ENCODE measurements at places on chromosomes 5 and 9.

DNA sequence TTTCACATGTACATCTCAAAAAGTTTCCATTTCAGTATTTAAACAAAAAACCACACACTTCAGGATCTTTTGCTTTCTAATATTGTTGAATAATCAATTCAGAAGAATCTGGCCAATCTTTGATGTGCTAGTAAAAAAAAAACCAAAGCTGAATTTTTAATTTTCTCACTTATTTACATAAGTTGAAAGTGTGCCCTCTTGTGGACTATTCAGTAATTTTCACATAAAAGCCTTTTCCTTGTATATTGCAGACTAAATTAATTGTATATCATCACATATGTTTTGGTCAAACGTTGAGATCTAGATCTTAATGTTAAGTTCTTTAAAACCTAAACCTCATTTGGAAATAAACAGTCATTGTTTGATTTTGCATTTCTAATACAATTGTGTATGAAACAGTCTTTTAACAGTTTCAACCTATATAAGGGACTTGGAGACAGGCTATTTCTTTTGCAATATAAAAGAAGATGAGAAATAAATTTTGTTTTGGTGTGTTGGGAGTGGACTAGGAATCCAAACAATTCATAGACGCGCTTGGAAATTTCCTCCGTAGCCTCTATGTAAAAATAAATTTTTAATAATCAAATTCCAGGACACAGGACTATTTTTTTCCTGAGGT, 68.1 kb downstream of the NIPBL start:
- peak; percentile 24 for DNase-seq

DNA sequence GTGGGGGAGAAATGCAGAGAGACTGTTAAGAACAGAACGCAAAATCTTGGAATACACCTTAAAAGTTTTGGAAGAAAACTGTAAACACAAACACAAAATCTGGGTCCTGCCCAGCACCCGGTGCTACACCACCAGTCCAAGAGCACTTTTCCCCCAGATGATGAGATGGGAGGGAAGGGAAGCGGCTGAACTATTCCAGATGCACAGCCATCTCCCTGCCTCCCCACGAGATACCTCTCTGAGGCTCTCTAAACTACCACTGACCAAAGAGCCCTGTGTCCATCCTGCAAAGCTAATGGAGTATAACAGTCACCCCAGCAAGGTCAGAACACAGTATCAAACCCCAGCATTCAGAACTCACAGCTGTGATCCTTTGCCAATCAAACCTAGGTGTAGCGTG, 8.0 kb downstream of the SPARC start:
- DNase-seq = no peak

- no peak for DNase-seq
Observed at GRCh38 chr5:153782589-153783361, 255.9 kb downstream of the FAM114A2 start.

DNA sequence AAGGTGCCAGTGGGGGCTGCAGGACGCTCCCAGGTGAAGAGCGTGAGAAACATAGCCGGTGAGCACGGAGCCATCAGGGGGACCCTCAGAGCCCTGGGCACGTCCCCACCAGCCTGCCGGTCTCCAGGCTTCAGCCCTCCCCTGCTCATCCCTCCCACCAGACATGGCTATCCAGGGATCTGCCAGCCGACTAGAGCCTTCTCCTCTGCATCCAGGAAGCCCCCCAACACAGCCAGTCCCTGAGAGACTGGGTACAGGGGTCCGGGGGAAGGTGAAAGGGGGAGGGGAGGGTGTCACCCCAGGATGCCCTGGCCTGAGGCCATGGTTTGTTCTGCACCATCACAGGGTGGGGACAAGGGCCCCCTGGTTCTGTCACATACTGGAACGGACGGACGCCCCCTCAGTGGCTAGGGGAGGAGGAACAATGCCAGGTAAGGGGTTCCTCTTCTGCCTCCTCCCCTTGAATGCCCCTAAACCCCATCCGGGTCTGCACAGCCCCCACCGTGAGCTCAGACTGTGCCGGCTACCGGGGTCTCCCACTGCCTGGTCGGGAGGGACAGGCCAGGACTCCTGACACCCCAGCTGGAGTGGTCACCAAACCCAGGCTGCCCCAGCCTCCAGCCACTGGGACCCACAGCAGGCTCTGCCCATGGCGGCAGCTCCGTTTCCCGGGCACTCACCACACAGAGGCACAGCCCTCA, 34.3 kb downstream of the NACC2 start:
- no peak for DNase-seq
